ENCODE measurements at places on chromosomes 3 and 15.

GRCh38 chr3:136932523-136932922, 25.3 kb upstream of the IL20RB start:
- DNase-seq = no peak

- no peak for DNase-seq
Observed at GRCh38 chr3:142117056-142117851, 32.1 kb downstream of the TFDP2 start.

GRCh38 chr3:46994801-46995731, 15.6 kb downstream of the NBEAL2 start:
- no peak for DNase-seq

GRCh38 chr15:92079047-92079446, 225.5 kb downstream of the SLCO3A1 start:
- DNase-seq = no peak

DNA sequence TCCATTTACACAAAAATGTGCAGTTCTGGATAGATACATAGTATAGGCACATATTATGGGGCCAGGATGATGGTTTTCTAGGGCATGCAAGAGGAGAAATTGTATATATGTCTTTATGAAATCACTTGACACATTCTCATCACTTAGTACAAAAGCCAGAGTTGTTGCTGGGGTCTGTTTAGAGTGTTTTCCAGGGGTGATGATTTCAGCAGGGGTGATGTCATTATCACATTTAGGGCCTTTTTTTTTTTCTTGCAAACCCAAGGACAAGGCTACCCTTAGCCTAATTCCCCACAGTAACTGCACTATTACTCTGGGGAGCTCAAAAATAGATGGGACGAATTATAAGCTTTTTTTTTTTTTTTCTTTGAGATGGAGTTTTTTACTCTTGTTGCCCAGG, 3.6 kb downstream of the ZNF589 start:
- no peak for DNase-seq

DNA sequence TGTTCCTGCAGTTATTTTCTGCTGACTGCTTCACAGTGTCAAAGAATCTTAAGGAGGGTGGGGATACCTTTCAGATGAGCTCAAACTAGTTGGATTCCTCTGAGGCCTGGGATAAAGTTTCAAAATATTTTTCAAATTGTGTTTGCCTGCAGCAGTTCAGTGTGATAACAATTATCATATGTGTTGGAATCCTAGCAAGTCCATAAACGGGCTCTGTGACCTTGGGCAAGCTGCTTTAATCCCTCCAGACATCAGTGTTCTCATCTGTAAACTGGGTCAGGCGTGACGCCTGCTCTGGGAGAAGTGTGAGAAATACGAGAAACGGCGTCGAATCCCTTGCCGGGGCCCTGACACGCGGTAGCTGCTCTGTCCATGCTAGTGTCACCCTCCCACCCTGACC, 153.5 kb downstream of the UACA start:
- DNase-seq = no peak

DNA sequence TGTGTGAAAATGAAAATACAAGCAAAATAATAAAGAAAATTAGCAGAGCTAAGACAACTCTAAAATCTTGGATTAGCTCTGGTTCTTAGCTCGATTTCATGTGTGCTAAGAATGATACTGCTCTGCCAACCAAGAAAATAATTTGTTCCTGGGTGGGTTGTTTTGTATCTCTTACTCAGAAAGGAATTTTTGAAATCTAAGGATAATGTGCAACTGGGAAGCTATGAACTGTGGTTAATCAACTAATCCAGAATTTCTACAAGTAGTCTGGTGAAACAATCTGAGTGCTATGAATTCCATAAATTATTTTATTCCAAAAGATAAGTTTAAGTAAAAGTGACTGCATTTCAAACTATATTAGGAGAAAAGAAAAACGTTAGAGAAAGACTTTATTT, 92.0 kb downstream of the TFDP2 start:
- DNase-seq = no peak
